Non-pigmented ciliary epithelial cell (primary cell): ENCODE measurements at places on chromosomes 5 and 9.

- peak; percentile 63 for DNase-seq
These were observed 51.0 kb downstream of the IARS1 start for GRCh38 chr9:92242260-92243136.

GRCh38 chr9:99211746-99212145, 10.0 kb downstream of the ALG2 start:
- DNase-seq = no peak

DNA sequence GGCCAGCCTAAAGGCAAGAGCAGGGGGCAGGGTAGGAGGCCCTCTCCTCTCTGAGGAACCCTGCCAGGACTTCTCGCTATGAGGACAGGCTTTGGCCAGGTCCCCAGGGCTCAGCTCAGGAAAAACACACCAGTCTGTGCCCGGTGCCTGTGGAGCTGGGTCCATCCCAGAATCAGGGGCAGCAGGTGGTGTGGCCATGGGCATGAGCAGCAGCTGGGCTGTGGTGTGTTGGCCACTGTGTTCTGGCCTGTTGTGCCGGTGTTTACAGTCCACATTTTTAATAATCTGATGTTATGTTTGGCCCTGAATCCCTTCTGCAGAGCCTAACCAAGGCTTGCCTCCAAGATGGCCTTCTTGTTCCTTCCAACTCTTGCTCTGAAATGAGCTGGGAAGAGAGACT, 77.0 kb downstream of the FGF18 start:
- DNase-seq = no peak

DNA sequence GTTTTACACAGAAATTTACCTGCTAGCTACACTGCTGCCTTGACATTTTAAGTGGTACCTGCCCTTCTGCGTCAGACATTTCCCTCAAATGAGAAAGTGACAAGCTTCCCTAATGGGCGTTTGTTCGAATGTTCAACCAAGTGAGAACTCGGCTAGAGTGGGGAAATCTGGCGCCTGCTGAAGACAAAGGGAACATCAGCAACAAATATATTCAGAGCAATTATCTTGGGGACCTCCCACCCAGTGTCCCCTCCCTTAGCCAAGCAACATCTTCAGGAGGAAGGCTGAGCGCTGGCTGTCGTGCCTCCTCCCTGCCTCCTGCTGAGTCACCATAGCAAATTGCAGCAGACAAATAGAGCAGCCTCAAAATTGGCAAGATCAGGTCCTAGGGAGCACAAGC, 57.1 kb downstream of the MFAP3 start:
- DNase-seq = no peak

DNA sequence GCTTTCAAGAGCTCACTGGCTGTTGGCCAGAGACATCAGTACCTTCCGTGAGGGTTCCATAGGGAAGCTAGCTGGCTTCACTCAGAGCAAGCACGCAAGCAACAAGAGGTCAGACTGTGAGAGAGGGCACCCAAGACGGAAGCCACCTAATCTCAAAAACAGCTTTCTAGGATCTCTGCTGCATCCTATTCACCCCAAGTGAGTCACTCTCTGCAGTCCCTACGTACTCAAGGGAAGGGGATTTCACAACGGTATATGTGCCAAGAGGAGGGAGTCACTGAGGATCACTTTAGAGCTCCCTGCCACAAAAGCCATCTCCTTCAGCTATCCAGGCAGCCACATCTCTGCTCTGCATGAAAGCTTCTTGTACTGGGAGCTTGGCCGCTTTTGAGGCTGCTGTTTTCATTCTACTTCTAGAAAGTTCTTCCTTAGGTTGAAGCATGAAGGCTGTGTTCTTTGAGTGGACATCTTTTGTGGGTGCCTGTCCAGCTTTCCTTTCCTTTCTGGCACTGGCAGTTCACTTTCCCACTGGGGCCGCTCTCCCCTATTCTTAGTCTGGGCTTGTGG, 249.5 kb downstream of the MAN2A1 start:
- DNase-seq = peak; percentile 17

GRCh38 chr9:17776735-17777134, 197.9 kb downstream of the SH3GL2 start:
- DNase-seq = no peak

GRCh38 chr9:112111461-112111860, 63.6 kb downstream of the SUSD1 start:
- no peak for DNase-seq

GRCh38 chr9:31321686-31322085, 1062.8 kb upstream of the ACO1 start:
- DNase-seq = no peak

DNA sequence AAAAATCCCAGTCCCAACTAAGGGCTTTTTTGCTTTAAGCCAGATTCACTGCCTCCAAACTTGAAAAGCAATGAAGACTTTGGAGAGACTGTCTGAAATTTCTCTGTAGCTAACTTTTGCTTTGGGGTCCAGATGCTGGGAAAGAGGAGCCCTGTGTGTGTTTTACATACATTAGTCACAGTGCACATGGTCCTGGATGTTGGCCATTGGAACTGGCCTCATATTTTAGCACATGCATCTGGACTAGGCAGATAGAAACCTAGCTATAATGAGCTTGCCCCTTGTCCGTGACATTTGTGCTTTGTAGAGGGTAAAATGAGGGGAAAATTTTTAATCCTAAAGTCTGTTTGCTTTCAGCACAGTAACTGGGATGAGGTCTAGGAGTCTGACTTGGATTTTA, 421.7 kb downstream of the CDK5RAP2 start:
- no peak for DNase-seq

- no peak for DNase-seq
These were observed 27.1 kb downstream of the FRMD3 start for GRCh38 chr9:83511051-83511450.
